ENCODE measurements at places on chromosomes 2 and 18.

- no peak for DNase-seq
Measured at GRCh38 chr2:121121661-121122060, 163.3 kb downstream of the TFCP2L1 start.

GRCh38 chr18:7023581-7023980 is 94.0 kb downstream of the LAMA1 start:
- no peak for DNase-seq

GRCh38 chr2:162731917-162732804 is 106.4 kb downstream of the KCNH7 start:
- DNase-seq: no peak

GRCh38 chr18:48318436-48318835 is 90.7 kb downstream of the ZBTB7C start:
- no peak for DNase-seq

DNA sequence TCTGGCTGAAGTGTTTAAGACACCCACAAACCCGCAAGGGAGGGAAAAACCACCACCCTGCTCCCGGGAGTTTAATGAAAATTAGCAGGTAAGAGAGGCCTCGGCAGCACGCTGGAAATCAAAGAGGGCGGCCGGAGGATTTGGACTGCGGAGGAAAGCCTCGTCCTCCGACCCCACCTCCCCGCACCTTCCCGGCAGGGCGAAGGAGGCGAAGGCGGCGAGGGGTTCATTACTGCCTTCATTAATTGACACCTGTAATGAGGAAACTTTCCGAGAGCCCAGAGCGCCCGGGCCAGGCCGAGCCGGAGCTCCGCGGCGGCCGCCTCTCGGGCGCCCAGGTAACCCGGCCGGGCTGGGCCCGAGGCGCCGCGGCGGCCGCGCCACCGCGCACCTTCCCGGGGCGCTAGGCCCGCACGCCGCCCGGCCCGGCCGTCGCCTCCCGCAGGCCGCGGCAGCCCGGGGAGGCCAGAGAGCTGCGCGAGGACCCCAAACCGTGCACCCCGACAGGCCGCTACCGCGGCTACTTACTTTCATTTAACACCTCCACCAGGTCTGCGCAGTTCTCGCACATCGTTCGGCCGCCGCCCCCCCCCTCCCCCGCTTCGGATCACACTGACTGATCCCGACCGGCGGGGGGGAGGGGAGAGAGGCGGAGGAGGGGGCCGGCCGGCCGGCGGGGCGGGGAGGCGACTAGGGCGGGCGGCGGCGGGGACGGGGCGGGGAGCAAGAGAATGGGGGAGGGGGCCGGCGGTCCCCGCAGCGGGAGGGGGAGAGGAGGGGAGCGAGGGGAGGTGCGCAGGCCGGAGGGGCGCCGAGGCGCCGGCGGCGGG is 550 bp downstream of the USP34 start:
- DNase-seq: peak; percentile 84

GRCh38 chr18:74221081-74221480 is 70.7 kb downstream of the CYB5A start:
- DNase-seq: no peak

DNA sequence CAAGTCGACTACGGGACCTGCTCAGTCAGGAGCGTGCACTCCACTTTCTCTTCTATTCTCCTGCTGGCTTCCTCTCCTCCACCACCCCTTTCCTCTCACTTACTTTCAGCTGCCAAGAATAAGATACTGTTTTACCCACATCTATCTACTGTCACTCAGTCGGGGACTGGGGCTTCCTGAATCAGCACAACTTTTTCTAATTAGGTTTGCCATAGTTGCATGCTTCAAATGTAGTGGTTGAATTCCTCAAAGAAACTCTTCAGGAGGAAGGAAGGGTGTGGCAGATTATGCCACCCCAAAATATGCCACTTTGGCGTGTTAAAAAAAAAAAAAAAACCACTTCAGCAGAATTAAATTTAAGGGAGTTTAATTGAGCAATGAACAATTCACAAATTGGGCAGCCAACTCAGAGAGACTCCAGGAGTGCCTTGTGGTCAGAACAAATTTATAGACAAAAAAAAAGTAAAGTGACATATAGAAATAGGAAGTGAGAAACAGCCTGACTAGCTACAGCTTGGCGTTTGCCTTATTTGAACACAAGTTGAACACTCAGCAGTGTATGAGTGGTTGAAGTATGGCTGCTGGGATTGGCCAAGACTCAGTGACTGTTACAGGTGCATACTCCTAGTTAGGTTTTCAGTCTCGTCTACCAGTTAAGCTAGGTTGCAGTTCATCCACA is 32.5 kb upstream of the RMDN2 start:
- no peak for DNase-seq

DNA sequence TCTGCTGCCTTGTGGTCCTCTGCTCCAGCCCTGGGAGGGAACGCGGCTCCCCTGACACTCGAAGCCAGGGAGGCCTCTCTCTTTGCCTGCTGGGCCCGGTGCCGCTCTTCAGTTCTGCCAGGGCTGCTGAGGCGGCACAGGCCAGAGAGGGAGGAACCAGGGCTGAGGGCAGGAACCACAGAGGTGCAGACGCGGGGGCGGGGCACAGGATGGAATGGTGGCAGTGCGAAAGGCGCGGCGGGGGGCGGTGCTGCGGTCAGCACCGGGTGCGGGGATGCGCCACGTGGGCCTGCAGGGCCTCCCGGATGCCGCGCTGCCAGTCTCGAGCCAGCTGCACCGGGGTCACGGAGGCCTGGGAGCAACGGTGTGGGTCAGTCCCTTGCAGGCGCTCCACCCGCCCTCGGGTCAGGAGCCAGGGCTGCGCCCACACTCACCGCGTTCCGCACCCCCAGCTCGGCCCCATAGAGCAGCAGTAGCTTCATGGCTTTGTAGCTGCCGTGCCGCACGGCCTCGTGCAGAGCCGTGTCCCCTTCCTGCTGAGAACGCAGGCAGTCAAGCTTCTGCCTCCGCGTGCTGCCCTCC is 4.4 kb downstream of the ANKRD23 start:
- DNase-seq: no peak

- DNase-seq: peak; percentile 92
Measured at GRCh38 chr2:26922405-26923188, 47.8 kb upstream of the MAPRE3 start.

GRCh38 chr18:25805323-25805722 is 285.1 kb downstream of the SS18 start:
- DNase-seq: peak; percentile 15

GRCh38 chr2:241859017-241859435 is 332 bp upstream of the PDCD1 start:
- DNase-seq: no peak

- no peak for DNase-seq
Measured at GRCh38 chr18:2589345-2590068, 18.1 kb downstream of the NDC80 start.

DNA sequence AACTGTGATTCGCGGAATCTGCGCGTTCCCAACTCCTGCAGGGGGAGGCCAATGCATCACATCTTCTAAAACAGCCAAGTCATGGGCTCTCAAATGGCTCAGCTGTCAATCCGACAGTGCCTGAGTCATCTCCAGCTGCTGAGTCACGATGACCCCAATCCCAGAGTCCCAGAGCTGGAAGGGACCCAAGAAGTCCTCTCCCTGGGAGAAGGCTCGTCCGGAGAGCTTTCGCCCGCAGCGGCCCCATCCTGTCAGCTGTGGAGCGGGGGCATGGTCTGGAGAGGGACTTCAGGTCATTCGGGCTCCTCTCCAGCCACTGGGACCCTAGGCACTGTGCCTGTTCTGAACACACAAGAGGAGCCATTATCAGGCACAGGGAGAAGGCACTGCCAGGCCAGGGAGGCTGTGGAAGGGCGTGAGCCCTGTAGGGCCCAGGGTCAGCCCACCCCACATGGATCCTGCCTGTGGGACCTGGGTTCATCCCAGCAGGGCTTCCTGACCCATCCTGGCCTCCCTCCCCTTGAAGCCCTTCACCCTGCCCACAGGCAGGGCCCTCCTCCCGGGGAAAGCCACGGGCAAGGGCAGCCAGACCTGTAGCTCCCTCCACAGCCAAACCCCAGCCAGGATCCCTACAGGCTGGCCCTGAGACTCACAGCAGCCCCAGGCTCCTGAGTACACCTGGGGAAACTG is 47.6 kb upstream of the GPC1 start:
- DNase-seq: peak; percentile 40

- DNase-seq: no peak
Measured at GRCh38 chr18:11391661-11392060, 217.7 kb upstream of the SLC35G4 start.

GRCh38 chr18:23131693-23132319 is 3.5 kb upstream of the CABLES1 start:
- DNase-seq: peak; percentile 88

- DNase-seq: no peak
Measured at GRCh38 chr18:25827961-25828561, 262.4 kb downstream of the SS18 start.

- peak; percentile 61 for DNase-seq
Measured at GRCh38 chr2:237421542-237422116, 7.7 kb upstream of the COL6A3 start.

- DNase-seq: no peak
Measured at GRCh38 chr2:202653890-202654289, 19.1 kb downstream of the FAM117B start.

DNA sequence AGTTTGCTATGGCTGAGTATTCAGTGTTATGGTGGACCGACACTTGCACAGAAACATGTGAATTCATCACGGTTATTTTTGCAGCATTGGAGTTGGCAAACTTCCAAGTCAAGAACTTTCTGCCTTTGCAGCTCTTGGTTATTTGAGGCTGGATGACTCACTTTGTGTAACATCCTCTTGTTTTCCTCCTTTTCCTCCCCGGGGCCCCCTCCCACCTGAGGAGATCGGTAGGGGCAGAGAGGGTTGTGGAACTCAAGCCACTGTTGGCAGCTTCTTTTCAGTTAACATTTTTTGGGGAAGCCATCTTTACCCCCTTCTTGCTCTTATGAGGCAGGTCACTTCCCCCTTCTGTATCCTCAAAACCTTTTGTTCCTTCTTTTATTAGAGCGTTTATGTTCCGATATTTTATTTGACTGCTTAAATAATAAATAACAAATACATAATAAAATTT is 48.6 kb downstream of the DDX1 start:
- DNase-seq: peak; percentile 15

- DNase-seq: no peak
Measured at GRCh38 chr18:48493434-48494230, 45.2 kb upstream of the CTIF start.

- no peak for DNase-seq
Measured at GRCh38 chr18:73214970-73215369, 347.2 kb upstream of the NETO1 start.

GRCh38 chr2:152740743-152741328 is 22.4 kb downstream of the ARL6IP6 start:
- peak; percentile 62 for DNase-seq

DNA sequence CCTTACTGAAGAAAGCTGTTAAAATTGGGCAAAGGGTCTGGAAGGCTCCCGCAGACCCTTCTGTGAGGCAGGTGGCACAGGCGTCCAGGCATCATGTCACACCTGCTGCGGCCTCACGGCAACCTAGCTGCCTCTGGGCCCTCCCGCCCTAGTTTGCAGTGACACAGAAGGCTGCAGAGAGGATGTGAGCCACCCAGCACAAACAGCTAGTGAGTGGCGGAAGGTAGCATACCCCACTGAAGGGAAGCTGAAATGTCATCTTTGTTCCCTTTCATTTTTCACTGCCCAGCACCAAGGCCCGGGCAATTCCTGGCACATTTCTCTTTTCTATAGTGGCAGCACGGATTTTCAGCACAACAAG is 53.8 kb downstream of the TRAPPC12 start:
- DNase-seq: no peak

- peak; percentile 69 for DNase-seq
Measured at GRCh38 chr2:98479959-98480524, 35.4 kb downstream of the INPP4A start.

- no peak for DNase-seq
Measured at GRCh38 chr2:30332791-30333453, 101.6 kb downstream of the LBH start.

DNA sequence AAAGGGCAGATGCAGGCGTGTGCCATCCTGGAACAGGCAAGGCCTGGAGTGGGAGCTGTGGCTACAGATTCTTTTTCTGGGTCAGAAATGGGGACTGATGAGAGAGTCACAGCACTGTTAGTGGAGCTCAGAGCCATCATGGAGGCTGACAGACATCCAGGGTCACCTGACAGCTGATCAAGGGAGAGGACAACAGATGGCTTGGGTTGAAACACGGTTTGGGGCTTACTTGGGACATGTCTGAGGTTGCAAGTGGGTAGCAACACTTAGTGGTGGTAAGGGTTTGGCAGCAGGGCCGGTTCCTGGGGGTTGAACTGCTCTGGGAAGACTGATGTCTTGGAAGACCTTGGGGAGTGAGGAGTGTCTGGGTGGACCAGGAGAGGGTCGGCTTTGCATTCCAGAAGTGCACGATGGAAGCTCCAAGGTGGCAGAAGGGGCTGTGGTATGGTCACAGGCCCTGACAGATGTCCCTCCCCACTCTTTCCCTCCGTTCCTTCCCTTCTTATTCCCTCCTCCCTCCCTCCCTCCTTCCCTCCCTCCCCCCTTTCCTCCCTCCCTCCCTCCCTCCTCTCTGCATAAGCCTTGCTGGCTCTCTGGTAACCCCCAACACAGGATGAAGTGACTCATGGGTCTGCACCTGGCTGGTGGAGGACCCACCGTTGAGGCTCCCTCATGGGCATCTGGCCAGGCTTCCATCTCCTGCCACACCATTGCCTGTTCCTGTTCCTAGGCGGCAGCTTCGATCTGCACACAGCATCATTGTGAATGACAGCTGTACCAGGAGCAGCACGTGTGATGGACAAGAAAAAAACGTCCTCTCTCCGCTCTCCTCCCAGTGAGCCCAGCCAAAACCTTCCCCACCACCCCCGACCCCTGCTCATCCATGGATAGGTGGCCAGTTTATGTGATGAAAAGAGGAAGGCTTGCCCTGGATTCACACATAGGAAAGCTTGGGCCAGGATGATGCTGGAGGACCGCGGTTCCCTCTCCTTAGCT is 63.8 kb upstream of the RPL31 start:
- DNase-seq: no peak

DNA sequence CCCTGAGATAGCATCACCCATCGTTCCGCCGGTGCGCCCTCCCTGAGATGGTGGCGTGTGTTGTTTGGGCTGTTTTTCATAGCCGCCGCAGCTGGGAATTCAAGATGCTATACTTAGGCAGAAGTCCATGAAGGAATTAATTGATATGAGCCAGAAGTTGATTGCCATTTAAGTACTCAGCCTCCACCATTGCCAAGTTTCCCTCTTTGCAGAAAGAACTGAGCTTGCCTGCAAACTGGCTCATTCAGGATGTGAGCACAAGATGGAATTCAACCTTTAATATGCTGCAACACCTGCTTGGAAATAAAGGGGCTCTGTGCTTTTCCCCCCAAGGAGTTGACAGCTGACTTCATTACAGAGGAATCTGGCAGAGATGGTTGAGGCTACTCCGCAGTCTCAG is 295.5 kb downstream of the ZNF521 start:
- peak; percentile 29 for DNase-seq
